ENCODE measurements at places on chromosomes 16 and 17. TPM values are rescaled to one million over a fixed set of nuclear protein-coding genes. Genes with fewer than 3 reads are reported as not detected.

- no peak for DNase-seq
These were observed 3.2 kb downstream of the CACNG5 start for GRCh38 chr17:66837885-66838665.

DNA sequence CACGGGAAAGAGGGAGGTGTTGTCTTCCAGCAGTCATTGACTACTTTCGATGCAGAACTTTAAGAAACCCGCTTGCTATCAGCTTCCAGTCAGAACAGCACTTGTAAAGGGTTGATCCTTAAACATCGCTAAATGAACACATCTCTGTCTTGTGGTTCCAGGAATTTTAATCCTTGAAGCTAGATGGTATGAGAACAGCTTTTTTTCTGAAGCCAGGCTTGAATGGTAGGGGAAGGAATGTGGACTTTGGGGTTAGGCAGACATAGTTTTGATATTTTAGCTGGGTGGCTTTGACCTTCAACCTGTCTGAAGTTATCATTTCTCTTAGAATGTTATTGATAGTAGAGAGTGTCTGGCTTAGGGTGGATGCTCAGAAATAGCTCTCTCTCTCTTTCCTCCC is 81.1 kb downstream of the RGS9 start:
- DNase-seq = no peak

DNA sequence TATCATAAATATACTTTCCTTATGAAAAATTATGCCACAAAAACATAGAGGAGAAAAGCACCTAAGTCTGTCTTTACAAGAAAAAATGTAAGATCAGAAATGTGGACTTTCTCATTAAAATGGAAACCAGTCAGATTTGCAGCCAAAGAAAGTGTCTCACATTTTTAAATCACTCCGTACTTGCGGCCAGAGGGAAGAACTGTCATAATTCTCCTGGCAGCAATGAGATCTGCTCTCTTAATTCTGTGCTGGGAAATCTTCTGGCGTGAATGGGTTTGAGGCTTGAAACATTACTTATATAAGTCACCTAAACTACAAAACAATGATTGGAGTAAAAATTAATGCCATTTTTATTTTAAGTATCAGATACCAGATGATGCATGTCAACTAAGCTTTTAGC is 10.7 kb downstream of the C16orf95 start:
- DNase-seq = no peak

- DNase-seq = peak; percentile 73
These were observed 199.8 kb upstream of the CHMP6 start for GRCh38 chr17:80791758-80792284.

DNA sequence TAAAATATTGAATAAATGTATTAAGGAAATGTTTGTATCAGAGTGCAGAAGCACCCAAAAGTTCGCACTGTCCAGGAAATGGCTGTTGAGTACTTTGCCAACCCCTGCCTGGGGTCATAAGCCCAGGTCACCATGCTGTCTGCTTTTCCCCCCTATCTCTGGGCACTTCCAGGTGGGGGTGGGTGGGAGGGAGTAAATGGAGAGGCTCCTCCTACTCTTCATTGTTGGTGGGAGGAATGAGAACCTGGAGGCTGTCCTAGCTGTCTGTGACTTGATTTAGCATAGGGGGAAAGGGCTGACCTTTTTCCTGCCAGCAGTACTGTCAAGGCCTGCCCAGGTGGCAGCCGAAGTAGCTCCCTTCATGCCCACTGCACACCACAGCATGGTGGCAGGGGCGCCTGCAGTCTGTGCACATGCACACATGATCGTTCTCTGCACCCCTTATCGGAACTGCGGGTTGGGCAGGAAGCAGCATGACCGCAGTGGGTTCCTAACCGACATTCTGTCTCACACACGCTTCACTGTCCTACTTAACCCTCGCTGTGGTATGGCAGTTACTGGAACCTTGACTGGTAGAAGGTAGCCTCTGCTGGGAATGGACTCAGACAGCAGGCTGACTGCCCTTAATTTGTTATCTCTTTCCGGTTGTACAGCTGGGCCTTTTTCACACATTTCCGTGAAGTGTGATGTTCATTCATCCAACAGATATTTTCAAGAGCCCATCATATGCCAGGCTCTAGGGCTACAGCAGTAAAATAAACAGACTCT is 41.5 kb downstream of the LDHD start:
- peak; percentile 11 for DNase-seq

GRCh38 chr17:78358538-78359320 is 1.1 kb downstream of the SOCS3 start:
- no peak for DNase-seq

GRCh38 chr17:31295489-31295871 is 1.6 kb downstream of the OMG start:
- no peak for DNase-seq

- DNase-seq = peak; percentile 86
These were observed 62.4 kb downstream of the BAIAP2 start for GRCh38 chr17:81097134-81097942.

DNA sequence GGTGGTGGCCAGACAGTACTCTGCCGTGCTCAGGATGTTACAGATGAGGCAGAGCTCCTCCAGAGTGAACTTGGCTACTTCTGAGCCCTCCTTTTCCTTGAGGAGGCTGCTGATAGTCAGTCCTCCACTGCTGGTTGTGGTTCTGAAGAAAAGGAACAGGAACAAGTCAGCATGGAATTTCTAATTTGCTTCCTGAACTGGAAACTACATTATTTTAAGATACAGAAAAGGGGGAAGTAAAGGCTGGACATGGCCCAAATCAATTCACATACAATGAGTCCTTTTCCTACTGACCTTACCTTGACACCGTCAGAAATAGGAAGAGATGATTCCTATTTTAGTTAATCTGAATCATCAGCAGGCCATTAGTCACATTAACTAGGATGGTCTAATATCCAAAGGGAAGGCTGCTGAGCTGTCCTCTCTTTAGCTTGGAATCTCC is 154.2 kb downstream of the VPS53 start:
- DNase-seq = no peak

DNA sequence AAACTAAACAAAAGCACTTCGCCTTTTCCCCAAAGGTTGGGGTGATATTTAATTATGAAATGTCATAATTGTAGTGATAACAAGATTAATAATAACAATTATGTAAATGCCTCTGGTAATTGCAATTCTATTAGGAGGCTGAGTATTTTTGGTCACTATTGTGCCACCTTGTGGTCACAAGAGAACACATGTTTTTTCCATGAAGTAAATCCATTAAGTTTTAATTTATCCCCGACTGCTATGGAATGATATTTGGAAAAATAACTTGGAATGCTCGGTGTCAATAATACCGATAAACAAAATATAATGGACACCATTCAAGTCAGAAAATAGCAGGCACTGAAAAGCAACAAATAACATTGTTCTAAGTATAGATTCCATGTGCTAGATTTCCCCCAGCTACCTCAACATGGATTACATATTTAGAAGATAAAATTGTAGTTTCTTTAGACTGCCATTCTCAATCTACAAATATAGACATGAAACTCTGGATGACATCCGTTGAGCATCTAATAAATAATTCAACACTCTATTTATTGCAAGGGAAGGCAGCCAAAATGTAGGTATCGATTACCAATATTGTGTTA is 25.0 kb upstream of the KCNJ2 start:
- no peak for DNase-seq

GRCh38 chr16:58755989-58756649 is 22.0 kb upstream of the GOT2 start:
- peak; percentile 60 for DNase-seq

- DNase-seq = no peak
These were observed 49.4 kb downstream of the TNFRSF13B start for GRCh38 chr17:16922386-16923096.

DNA sequence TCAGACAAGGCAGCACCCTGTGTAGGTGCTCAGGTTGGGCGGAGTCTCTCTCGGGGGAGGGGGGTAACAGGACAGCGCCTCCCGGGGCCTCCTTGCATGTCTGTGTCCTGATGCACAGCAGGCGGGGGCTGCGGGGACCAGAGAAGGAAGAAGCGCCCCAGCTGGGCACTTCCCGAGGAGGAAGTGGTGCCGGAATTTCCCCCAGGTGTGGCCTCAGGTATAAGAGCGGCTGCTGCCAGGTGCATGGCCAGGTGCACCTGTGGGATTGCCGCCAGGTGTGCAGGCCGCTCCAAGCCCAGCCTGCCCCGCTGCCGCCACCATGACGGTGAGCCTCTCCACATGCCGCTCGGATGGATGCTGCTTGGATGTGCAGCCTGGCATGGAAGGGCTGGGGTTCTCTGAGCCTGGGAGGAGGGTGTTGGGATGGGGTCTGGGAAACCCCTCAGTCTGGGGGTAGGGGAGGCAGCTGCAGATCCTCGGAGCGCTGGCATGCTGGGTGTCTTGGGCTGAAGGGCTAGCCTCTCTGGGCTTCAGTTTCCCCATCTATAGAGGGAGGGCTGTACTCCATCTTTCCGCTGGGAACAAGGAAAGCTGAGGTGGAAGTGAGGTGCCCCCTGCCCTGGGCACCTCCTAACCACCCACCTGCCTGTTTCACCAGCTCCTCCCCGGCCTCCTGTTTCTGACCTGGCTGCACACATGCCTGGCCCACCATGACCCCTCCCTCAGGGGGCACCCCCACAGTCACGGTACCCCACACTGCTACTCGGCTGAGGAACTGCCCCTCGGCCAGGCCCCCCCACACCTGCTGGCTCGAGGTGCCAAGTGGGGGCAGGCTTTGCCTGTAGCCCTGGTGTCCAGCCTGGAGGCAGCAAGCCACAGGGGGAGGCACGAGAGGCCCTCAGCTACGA is at the start of gene IL17C:
IL17C (plus strand) TSS at position 250 of the 908 bp plus-strand sequence; CDS start at position 320, 70 bp downstream.
- DNase-seq = no peak

DNA sequence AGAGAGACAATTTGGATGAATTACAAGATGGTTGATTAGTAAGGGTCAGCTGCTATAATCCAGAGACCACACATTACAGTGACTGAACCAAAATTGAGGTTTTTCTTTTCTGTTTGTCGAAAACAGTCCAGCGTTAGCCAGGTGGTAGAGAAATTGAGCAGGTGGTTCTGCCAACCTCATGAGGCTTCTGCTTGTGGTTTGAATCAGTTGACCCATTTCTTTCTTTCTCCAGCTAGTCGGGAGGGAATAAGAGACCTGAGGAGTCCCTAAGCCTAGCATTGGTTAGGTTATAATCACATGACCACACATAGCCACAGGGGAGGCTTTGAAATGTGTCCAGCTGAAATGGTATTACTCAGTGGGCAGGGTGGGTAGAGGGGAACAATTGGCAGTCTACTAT is 504.6 kb downstream of the HS3ST4 start:
- DNase-seq = no peak

DNA sequence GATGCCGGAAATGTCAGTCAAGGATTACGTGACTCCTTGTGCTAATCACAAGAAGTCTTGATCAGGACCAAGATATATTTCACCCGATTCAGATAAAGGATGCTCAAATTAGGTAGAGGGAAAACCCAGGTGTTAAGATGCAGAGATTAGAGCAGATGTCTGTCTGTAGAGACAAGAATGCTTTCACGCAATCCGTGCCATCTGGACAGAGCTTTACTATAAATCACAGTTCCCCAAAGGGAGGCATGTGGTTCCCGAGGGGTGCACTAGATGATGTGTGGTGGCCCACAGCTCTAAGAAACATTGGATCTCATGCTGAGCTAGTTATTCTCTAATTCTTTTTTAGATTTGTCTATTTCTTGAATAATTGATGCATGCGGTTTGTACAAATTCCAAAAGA is 9.8 kb upstream of the MAP3K14 start:
- DNase-seq = no peak

GRCh38 chr17:55272711-55273578 is 8.2 kb downstream of the HLF start:
- DNase-seq = no peak

DNA sequence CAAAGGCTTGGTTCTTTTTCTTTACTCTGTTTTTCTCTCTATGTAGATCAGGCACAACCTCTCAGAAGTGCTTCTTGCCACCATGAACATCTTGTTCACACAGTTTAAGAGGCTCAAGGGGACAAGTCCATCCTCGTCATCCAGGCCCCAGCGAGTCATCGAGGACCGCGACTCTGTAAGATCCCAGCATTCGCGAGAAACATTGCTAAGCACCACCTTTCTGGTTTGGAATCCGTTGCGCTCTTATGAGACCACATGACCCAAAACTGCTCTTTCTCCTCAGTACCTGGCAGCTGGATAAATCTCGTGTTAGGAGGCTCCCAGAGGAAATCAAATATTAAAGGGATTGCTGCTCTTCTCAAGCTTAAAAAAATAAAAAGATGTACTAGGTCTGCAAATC is 23.3 kb upstream of the SLC12A3 start:
- no peak for DNase-seq

- no peak for DNase-seq
These were observed 279.6 kb downstream of the HS3ST3B1 start for GRCh38 chr17:14580499-14580898.

DNA sequence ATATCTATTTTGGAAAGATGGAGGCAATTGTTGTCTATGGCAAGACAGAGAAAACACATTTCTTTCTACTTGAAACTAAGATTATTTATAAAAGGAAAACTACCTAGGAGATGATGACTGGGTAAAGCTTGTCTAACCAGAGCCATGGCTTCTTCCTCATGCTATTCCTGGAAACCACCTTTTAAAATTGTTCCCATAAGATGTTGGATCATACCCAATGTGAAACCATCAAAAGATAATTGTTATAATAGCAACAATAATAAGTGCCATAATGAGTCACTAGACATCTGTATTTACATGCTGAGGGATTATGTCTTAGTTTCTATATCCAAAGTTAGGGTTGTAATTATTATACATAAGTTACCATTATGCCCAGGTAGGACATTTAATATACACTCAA is 428.4 kb downstream of the KCNJ2 start:
- no peak for DNase-seq

GRCh38 chr17:78112518-78113471 is 15.8 kb downstream of the TMC6 start:
- DNase-seq = peak; percentile 82

GRCh38 chr16:17083628-17084027 is 387.1 kb downstream of the XYLT1 start:
- DNase-seq = no peak

DNA sequence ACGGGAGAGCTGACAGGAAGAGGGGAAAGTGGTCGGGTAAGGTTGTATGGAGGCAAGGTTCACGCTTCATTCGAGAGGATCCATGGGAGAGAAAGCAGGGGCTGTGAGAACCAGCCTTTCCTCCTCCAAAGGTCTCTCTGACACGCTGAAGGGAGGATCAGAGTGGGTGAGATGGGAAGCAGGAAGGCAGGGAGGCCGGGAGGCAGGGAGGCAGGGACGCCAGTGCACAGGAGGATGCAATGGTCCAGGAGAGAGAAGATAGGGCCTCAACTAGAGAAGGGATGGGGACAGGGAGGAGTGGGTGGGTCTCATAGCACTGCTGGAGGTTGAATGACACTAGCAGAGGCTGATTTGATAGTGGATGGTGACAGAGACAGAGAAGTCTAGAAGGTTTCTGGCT is 54.1 kb downstream of the PIMREG start:
- no peak for DNase-seq

- DNase-seq = no peak
These were observed 17.3 kb downstream of the FAM83G start for GRCh38 chr17:18987230-18987610.

GRCh38 chr17:74769856-74770497 is 6.2 kb downstream of the NAT9 start:
- DNase-seq = no peak

Gene WNT9B
- 0.84 TPM for total RNA-seq

Gene CDH15
- not detected for total RNA-seq

Gene SRL
- total RNA-seq = 4.1 TPM

Gene MPV17L
- 8.5 TPM for total RNA-seq

Gene PRR11
- total RNA-seq = 2.3 TPM

Gene GRB7
- total RNA-seq = 2.6 TPM

Gene CASKIN2
- total RNA-seq = 34.2 TPM

Gene PIPOX
- total RNA-seq = 6.6 TPM

Data from dorsolateral prefrontal cortex (tissue), 122 donors.